ENCODE measurements at places on chromosomes 1 and 21. TPM values are rescaled to one million over a fixed set of nuclear protein-coding genes. Genes with fewer than 3 reads are reported as not detected.

The GLIS1 gene
- total RNA-seq: not detected

GRCh38 chr1:155012776-155013602 is 10.4 kb downstream of the ZBTB7B start:
- no peaks in the 10 kb centered on the region for H3K27me3 ChIP-seq
- H3K36me3 ChIP-seq: no peaks in the 10 kb centered on the region
- peaks cover 60% of the 10 kb centered on the region for H3K4me1 ChIP-seq
- no peak for DNase-seq
- peak overlapping the region; percentile 95 for H3K27ac ChIP-seq
- no peak overlapping the region for H3K4me3 ChIP-seq

- no peak overlapping the region for H3K4me3 ChIP-seq
- no peaks in the 10 kb centered on the region for H3K27me3 ChIP-seq
- no peaks in the 10 kb centered on the region for H3K36me3 ChIP-seq
- no peaks in the 10 kb centered on the region for H3K4me1 ChIP-seq
- H3K27ac ChIP-seq: no peak overlapping the region
These were observed 6.7 kb upstream of the NPHP4 start for GRCh38 chr1:5998906-5999301.

The B3GALT5 gene
- total RNA-seq: not detected

Data from gastrocnemius medialis (tissue), 4 donors.